ENCODE measurements at places on chromosomes 3 and 15.

DNA sequence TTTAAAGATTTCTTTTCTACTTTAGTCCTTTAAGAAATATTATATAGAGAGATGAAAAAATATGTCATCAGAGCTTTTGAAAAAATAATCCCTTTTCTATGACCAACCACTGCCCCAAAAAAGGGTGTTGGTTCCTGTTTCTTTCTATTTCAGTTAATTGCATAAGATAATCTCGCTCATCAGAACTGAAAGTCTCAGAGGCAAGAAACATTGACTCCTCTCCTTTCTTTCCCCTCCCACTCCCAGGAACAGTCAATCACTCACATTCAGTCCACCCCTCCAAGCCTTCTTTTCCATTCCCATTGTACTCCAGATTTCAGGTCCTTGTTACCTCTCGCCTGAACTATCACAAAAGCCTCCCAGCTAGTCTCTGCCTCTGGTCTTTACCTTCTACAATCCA is 153.7 kb upstream of the ABI3BP start:
- DNase-seq, result no peak

DNA sequence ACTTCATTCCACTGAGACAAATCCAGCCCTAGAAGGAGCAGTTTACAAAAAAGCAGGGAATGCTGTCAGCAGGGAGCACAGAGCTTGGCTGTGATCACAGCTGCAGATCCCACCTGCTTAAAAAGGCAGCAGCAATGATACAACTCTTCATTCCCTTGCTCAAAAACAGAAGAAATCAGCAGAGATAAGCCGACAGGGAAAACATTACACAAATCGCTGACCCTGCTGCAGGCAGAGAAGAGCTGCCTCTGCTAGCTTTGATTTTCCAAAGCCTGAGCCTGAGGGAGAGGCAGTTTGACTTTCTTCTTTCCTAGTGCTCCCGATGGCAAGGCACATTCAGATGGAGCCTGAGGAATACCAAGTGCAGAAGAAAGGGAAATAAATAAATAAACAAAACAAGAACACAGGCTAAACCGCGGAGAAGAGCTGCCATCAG is 80.2 kb downstream of the SHQ1 start:
- no peak for DNase-seq

GRCh38 chr15:88776646-88777045 is 26.6 kb upstream of the ACAN start:
- DNase-seq, result no peak

DNA sequence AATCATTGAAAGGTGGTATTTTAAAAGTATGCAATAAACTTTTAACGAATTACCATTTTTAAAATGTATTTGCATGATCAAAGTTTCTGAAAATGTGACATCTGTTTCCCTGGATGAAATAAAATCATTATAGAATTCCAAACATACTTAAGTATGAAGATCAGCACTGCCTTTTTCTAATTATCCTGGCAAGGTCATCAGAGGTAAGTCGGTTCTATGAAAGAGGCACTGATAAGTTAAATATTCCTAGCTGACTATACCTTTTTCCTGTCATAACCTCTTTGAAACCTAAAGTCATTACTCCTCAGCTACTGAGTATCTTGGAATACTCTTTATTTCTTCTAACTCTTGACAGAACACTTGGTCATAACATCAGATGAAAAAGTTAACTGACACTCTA is 406.1 kb upstream of the ALCAM start:
- no peak for DNase-seq

- no peak for DNase-seq
Observed at GRCh38 chr15:69395991-69396390, 18.2 kb upstream of the KIF23 start.

- DNase-seq, result no peak
Observed at GRCh38 chr3:45541326-45542321, 52.9 kb upstream of the LIMD1 start.

DNA sequence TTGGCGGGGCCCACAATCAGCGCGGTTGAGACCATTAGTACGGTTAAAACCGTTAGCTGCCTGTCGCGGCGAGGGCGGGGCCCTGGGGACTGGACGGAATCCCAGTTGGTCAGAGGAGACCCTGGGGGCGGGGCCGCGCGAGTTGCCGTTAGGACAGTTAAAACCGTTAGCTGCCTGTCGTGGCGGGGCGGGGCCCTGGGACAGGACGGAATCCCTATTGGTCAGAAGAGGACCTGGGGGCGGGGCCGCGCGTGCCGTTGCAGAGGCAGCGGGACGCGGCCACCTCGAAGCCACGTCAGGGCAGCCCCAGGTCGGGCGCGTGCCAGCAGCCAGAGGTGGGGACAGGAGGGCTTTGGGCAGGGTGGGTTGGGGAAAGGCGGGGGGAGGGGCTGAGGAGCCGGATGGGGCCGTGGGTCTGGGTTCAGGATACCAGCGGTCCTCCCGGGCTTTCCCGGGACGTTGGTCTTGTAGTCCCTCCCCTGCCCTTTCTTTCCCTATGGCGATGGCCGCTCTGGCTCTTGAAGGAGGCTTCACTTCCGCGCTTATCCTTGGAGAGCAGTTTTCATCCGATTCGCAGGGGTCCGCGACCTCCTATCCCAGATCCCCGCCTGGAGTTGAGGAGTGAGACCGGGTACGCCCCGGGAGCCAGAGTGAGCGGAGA is 28.0 kb downstream of the KLHDC8B start:
- DNase-seq, result peak; percentile 24

GRCh38 chr3:65596571-65597225 is 442.0 kb downstream of the MAGI1 start:
- DNase-seq, result no peak

GRCh38 chr15:86877171-86877631 is 797.5 kb downstream of the AGBL1 start:
- no peak for DNase-seq

- no peak for DNase-seq
Observed at GRCh38 chr15:68399096-68400065, 32.6 kb downstream of the ITGA11 start.

- DNase-seq, result no peak
Observed at GRCh38 chr3:112579232-112579631, 17.4 kb downstream of the SLC35A5 start.

DNA sequence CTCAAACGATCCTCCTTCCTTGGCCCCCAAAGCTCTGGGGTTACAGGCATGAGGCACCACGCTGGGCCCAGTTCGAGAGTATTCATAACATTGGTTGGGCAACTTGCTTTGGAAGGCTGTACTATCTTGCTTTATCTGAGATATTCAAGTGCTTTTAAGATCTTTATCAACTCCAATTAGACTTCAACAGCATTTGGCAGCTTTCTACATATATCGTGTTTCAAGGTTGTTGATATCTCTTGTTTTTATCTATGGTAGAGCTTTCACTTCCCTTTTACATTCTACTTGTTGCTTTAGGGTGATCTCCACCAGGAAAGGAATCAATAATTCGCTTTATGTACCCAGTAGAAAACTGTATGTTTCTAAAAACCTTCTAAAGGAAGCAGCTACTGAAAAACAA is 395.3 kb downstream of the IL5RA start:
- no peak for DNase-seq

- DNase-seq, result peak; percentile 84
Observed at GRCh38 chr3:10459954-10460754, 45.2 kb downstream of the ATP2B2 start.

- DNase-seq, result peak; percentile 74
Observed at GRCh38 chr3:54853573-54854404, 74.1 kb downstream of the LRTM1 start.

DNA sequence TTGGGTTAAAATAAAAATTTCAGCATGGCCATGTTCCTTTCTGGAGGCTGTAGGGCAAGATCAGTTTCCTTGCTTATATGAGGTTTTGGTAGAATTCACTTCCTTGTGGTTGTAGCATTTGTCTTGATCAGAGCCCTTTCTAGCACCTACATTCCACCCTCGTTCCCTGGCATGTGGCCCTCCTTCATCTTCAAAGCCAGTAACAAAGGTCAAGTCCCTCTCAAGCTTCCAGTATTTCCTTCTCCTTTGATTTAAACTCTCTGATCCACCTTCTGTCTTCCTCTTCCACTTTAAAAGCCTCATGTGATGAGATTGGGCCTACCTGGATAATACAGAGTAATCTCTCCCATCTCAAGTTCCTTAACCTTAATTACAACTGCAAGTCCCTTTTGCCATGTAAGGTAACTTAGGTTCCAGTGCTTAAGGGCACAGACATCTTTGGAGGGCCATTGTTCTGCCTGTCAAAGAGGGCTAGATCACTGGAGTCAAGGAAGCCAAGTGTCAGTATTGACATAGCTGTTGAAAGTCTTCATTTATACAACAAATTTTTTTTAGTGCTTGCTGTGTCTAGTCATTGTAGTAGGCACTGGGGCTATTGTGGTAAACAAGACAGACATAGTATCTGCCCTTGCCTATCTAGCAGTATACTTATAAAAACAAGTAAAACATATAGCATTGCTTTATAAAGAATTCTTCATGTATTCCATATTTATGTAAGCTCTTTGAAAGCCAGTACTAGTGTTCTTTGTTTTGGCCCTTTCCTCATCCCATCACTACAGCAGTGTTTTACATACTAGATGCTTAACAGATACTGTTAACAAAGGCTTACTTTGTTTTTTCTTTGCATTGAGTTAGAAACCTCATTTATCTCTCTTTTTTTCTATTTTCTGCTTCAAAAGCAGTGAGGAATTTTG is 40.7 kb downstream of the GLCE start:
- DNase-seq, result no peak

- DNase-seq, result no peak
Observed at GRCh38 chr3:15279205-15279604, 53.2 kb downstream of the SH3BP5 start.

GRCh38 chr15:80856809-80857377 is 77.7 kb downstream of the CEMIP start:
- no peak for DNase-seq

DNA sequence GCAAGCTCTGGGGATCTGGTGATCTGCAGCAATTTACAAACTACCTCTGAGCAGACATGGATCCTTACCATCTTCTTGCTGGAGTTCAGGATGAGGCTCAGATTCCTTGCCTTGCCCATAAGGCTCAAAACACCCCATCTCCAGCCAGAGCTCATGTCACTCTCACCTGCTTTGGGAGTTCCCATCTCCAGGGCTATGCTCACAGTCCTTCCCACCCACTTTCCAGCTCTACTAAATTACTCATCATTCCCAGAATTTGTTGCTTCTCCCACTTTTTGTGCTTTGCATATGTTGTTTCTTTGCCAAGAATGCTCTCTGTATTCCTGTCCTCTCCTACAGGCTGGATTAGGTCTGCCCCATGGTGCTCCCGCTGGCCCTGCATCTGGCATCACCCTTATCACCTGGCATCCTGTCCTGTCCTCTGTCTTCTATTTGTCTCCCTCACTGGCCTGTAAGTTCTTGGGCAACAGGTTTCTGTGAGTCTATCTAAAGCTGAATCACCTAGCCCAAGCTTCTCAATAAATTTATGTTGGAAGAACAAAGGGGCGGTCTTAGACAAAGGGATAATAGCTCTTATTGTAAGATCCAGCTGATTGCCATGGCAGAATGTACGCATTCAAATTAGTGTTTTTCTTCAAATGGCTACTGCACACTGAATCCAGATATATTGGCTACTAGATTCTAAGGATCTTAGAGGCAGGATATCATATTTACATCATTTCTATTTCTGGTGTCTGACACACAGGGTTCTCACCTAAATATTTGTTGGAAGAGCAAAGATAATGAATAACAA is 179.2 kb downstream of the CLSTN2 start:
- no peak for DNase-seq

DNA sequence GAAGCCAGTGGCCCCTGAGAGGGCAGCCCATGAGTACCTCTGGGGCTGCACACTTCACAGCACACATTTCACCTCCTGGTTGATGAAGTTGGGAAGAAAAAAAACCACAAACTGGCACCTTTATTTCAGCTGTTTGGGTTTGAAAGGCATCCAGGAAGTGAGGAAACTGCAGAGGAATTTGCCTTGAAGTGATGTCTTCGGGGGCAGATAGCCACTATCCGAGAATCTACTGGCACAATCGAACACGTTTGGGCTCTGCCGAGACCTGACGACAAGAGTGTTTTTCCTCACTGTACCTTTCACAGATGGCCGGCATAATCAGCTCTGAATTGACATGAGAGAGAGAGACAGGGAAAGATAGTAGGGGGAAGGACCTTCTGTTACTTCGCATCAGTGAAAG is 59.7 kb downstream of the LRIG1 start:
- peak; percentile 72 for DNase-seq

- no peak for DNase-seq
Observed at GRCh38 chr3:3951071-3951470, 151.8 kb downstream of the LRRN1 start.

GRCh38 chr15:45129651-45130129 is at the start of the genes DUOX1 and DUOXA1:
DUOX1 (plus strand) TSS chr15:45129994; CDS start chr15:45131967, 1,973 bp downstream.
DUOXA1 (minus strand) TSS chr15:45129879; CDS start chr15:45123014, 6,865 bp downstream.
- no peak for DNase-seq

GRCh38 chr3:4503050-4503449 is 9.9 kb downstream of the ITPR1 start:
- no peak for DNase-seq

DNA sequence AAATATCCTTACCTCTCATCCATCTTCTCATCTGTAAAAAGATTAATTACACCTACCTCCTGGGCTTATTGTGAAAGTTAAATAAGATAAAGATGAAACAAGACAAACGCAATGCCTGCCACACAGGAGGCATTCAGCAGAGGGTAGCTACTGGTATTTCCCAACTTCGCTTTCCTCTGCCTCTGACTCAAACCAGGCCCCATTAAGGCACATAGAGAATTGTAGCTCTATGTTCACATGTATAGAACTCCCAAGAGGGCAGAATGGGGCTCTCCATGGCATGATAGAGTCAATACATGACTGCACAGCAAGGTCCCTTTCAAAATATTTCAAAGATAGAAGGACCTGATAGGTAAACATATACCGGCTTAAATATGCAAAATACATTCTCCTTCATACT is 1.4 kb downstream of the LYSMD2 start:
- no peak for DNase-seq

DNA sequence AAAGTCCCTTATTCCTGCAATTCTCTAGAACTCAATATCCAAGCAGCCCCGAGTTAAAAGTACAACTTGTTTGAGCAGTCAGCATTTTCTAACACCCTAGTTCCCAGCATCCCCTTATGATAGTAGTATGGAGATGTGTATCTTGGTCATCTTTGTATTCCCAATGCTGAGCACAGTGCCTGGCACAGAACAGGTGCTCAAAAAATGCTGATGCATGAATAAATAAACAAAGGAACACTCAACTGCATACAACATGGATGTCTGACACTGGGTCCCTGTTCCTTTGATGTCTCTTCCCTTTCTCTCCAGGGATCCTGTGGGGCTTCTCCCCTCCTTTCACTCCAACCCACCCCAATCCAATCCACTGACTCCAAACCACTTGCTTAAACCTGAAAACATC is 23.9 kb upstream of the B3GNT5 start:
- no peak for DNase-seq

DNA sequence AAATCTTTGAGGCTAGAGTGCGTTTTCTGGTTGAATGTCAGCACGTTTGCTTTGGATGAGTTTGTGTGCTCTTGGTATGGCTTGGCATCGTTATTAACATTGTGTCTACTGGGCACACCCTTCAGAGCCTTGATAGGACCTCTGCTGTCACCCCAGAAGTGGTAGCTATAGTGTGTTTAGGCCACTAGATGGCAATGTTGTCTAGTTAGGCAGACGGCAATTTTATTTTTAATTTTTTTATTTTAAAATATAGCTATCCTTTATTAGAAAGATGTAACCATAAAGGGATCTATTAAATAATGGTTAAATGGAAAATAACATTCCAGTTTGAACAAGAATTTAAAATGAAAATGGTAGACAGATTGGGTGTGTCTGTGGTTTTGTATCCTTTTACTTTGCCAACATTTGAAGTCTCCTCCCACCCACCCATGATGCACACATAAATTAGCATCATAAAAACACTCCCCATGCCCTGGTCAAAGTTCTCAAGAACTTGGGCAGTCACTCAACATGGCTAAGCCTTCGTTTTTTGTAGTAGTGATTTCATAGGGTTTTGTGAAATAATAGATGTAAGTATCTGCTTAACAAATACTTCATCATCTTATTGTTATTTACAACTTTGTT is 200.7 kb downstream of the KCNH8 start:
- peak; percentile 1 for DNase-seq

Measured in IMR-90 (cell line).